ENCODE measurements at places on chromosomes 4 and X.

DNA sequence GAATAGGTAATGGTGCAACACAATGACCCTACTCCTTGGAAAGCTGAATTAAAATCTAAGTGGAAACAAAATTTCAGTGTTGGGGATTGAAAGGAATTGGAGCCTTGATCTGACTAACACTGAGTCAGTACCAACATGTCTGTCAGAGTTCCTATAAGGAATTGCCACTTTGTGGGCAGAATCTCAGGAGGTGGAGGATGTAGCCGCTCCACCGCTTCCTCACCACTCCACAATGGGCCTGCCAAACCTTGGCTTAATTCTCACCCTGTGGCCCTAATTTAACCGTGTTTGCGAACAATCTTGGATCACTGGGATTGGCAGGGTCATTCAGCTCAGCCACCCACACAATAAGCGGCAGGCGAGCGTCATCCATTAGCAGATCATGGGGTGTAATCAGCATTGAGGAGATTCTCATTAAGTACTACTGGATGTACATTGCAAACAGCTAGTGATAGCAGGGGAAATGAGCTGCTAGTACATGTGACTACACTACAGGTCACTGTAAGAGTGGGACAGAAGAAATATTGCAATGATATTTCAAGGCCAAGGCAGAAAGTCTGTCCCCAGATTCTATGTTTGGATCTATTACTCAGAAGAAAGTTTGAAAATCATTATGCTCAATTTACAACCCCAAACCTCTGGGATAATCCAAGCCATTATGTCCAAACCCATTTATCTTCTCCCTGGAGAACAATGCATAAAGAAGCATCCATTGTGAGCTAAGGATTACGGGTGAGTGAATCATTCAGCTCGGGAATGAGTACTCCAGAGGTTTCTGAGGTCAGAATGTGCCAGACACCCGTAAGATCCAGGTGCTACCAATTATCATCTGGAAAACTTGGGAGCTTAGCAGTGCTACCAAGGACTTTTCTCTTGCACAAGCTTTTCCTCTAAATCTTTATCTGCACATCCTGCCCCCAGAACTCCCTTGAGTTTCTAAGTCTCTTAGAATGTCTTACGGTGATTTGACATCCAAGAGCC lies 5.8 kb downstream of the SRPX start:
- DNase-seq = no peak

DNA sequence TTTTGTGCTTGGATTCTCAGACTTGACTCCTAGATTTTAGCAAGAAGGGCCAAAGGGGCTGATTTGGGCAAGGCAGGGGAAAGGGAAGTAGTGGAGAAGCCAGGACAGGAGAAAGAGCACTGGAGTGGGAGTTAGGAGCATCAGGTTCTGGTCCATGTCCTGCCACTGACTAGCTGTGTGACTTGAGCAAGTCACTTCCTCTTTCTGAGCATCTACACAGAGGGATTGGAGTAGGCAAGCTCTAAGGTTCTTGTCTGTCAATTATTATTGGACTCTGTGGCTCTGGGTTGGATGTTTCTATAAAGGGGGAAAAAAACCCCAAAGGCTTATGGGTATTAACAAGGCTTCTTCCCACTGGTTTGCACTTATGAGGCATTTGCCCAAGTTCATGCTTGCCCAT lies 24.4 kb downstream of the PLAC1 start:
- DNase-seq = no peak

- DNase-seq = no peak
Measured at GRCh38 chrX:55598333-55598732, 24.9 kb upstream of the FOXR2 start.

GRCh38 chrX:87516717-87517121 lies 883 bp upstream of the KLHL4 start:
- no peak for DNase-seq

DNA sequence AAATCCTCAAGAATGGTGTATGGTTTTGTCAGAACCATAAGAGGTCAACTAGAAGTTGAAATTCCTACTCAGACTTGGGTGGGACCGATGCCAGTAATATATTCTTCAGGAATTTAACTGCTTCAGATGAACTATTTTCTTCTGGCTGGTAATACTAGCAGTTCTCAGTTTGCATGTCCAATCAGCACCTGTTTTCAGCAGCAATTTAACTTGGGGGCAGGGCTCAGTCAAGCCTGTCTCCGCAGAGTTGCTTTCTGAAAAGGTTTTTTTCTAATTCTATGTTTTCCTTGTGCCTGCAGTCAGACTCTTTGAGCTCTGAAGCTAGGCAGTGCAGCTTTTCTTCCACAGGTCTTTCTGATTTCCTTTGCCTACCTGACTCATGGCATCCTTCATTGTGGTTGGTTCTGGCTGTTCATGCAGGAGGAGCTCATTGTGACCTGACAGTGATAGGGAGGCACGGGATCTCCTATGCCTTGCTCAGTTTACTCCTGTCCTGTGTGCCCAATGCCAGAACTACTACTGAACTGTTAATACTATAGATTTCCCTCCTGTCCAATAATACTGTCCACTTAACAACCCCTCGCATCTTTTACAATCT lies 17.3 kb upstream of the FMR1 start:
- DNase-seq = no peak

DNA sequence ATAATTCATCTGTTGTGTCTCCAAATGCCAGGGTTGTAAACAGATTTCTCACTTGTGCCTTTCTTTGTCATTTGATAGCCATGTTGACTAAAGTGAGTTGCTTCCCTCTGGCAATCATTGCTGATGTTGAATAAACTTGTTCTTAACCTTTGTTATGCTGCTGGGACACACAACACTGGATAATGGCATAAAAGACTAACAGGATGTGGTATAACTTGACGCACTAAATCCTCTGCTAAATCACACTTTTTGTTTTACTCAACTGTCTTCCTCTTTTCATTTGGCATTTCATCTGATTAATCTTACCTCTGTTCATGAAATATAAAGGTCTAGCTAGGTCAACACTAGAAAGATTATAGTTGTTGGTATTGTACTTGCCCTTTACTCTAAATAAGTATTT lies 17.6 kb upstream of the CXCL5 start:
- no peak for DNase-seq

GRCh38 chr4:8920969-8921368 lies 49.3 kb upstream of the HMX1 start:
- DNase-seq = peak; percentile 47

- no peak for DNase-seq
Measured at GRCh38 chr4:67437974-67438713, 107.2 kb downstream of the CENPC start.

DNA sequence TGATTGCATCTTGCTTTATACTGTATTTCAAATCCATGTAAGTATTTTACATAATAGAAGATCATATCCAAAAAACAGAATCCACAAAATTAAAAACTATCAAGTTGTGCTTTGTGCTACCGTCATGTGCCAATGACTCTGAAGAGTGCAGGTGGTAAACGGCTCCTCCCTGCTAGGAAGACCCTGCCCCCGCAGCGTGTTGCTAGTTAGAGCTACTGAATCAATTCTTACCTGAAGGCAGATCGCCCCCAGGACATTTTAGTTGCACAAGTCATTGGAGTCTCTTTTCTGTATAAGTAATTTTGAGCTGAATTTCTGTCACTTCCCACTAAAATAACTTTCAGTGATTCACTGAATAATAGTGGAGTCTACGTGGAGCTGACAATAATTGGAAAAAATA lies 599.5 kb upstream of the ZFP42 start:
- DNase-seq = no peak

GRCh38 chr4:81919810-81920209 lies 448.1 kb upstream of the RASGEF1B start:
- DNase-seq = no peak

- DNase-seq = no peak
Measured at GRCh38 chr4:10715696-10716095, 31.1 kb upstream of the CLNK start.

GRCh38 chrX:105636667-105637066 lies 185.7 kb upstream of the NRK start:
- DNase-seq = no peak

GRCh38 chr4:114601304-114602052 lies 2.9 kb downstream of the UGT8 start:
- no peak for DNase-seq

- no peak for DNase-seq
Measured at GRCh38 chrX:135463937-135464336, 42.2 kb downstream of the SMIM10L2A start.

GRCh38 chrX:24842486-24842885 lies 148.8 kb downstream of the POLA1 start:
- DNase-seq = no peak

GRCh38 chrX:53511322-53511721 lies 77.2 kb upstream of the HSD17B10 start:
- DNase-seq = no peak
